ENCODE measurements at places on chromosomes 6 and 20. TPM values are rescaled to one million over a fixed set of nuclear protein-coding genes. Genes with fewer than 3 reads are reported as not detected.

The TAF4 gene
- total RNA-seq, result 10.4 TPM

The SLC22A16 gene
- 3.8 TPM for total RNA-seq

The DUSP15 gene
- 5.6 TPM for total RNA-seq

The TSHZ2 gene
- total RNA-seq, result 32.6 TPM

The PHACTR3 gene
- total RNA-seq, result not detected

The PROKR2 gene
- not detected for total RNA-seq

All from thoracic aorta (tissue), 2 donors.